CD4-positive, alpha-beta T cell treated with Interleukin-10 for 1 hour (primary cell): ENCODE measurements at places on chromosomes 4 and X.
A peak's percentile ranks its signal among the peaks of the same experiment; 100 is the strongest.

DNA sequence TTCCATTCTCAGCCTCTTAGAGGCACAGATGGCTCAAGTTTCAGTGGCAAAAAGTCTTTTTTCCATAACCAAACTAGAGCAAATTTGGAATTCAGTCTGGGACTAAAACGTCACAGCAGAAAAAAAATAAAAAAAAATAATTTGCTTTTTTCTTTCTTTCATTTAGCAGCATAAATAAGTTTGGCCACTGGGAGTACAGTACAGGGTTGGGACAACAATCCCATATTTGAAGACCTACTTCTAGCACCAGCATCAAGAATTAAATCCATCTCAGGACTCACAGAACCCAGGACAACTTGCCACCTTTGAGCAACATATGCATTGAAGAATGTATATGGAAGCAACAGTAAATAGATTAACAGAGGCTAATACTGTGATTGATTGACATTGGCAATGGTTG is 214.0 kb downstream of the FBXW7 start:
- no peak for DNase-seq

DNA sequence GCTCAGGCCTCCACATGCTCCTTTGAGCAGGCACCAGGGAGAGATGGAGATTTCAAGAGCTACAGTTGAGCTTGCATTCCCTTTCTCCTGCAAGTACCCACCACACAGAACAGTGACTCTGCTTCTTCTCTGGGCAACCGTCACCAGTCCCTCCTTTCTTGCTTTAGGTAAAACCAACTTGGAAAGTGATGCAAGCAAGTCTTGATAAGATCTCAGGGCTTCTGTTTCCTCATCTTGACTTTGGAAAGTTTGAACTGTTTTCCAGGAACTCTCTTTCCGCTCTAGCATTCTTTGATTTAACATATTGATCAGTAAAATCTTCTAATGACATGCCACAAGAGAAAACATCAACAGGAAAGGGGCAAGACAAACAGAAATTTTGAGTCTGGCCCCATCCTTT is 73.7 kb downstream of the USP46 start:
- DNase-seq = no peak

GRCh38 chr4:114807357-114807756 is 208.8 kb downstream of the UGT8 start:
- no peak for DNase-seq

GRCh38 chr4:127732623-127733328 is 2.6 kb downstream of the SLC25A31 start:
- DNase-seq = no peak

DNA sequence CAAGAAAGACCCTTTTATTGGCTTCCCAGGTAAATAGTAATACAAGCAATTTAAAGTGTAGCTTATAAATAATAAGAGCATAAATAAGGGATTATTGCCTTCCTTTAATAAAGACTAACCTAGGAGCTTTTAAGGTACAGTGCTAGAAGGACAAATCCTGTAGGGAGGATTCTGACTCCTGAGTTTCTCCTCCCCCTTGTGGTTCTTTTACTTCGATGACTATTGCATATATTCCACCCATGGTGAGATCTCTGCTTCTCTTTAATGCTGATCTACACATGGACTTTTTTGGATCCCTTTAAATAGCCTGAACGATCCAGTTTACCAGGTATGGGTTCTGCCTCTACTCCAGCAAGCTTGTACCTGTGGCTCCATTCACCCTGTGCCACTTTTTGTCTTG is 2.5 kb downstream of the GALNT7 start:
- DNase-seq = peak; percentile 13

- DNase-seq = no peak
These were observed 5.5 kb downstream of the MED14 start for GRCh38 chrX:40729598-40730584.

DNA sequence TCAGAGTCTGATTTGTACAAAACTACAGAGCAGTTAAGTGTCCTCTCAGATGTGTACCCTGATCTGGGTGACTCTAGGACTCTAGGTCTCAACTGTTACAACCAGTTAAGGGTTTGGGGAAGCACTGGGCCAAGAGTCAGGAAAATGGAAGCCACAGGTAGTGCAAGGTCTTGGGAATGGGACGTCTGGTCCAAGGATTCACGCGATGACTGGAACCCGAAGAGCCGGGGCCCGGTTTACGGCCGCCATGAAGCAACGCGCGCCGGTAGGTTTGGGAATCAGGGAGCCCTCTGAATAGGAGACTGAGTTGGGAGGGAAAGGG is 321 bp upstream of the HPRT1 start:
- no peak for DNase-seq
